ENCODE measurements at places on chromosomes 13 and 19.

- DNase-seq, result no peak
Measured at GRCh38 chr13:45104261-45104660, 16.0 kb upstream of the GTF2F2 start.

DNA sequence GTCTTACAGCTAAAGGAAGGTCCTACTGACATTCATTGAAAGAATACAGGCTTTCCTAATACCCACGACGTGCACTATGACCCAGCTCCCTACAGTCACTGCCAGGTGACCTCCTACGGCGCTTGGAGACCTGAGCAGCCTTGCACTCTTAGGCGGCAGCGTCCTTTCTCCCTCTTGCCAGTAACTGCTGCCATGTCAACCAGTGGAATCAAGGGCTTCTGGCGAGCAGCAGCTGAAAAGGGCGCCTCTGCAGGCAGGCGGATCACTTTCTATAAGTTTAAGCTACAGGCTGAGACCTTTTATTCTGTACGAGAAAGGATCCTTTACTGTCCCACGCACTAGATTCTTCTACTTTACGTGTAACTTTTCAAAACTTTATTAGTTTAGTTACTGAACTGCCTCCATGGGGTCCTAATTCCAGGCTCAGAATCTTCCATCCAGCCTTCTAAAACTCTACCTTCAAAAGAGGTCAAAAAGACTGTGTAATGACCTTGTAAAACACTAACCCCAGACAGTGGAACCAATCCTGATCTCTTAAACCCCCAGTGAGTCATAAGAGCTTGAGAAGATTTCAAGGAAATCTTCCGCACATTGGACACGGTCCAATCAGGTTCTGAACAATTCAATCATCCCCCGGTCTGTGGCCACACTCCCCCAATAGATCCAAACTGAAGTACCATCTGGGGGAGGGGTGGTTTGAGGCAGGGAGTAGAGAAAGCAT lies 1.9 kb downstream of the KCTD12 start:
- peak; percentile 19 for DNase-seq

DNA sequence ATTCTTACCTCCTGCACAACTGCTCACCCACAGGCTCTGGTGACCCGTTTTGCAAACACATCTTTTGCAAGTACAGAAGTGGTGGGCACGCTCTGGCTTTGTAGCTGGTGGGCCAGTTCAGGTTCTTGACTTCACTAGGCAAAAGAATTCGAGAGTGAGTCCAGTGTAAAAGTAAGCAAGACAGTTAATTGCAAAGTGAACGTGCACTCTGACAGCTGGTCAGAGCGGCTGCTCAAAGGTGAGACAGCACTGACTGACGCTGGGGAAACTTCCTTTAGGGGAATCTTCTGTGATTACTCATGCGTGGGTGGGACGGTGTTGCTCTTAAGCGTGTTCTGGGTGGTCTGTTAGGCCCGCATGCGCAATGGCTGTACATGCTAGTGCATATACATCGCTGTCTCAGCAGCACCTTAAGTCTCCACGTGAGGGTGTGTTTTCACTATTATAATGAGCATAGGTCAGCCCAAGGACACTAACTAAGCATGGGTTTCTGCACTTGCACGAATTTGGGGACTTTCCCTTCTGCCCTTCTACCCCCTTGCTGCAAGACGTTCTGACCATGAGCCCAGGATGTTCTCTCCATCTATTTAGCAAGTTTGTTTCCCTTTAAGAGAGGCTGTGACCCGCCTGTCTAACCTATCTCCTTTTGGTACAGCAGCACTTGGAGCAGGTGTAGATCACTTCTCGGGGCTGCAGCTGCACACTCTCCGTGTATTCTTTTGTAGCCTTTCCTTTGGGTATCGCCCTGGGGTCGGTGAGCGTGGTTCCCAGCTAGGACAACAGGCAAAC lies 30.2 kb upstream of the CD33 start:
- DNase-seq, result peak; percentile 20

GRCh38 chr19:34676697-34677385 lies at the start of gene SCGB2B2:
Gene SCGB2B2, minus strand, starts transcription at chr19:34677159. Its CDS starts 82,596 bp downstream, at chr19:34594563.
- no peak for DNase-seq

DNA sequence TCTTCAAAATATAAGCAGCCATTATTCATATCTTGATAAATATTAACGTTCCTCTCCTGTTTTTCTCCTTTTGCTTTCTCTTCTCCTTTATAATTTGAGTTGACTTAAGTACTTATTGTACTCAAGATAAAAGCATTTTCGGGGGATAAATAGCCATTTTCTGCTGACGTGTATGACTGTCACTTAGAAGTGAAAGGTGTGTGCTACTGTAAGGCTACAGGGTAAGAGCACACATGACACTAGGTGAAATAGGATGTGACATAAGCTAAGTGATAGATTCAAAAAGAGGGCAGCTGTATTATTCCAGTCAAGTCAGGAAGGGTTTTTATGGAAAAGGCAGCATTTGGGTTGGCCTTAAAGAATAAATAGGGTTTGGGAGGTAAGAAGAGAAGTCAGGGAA lies 128.5 kb downstream of the GPC6 start:
- DNase-seq, result no peak

DNA sequence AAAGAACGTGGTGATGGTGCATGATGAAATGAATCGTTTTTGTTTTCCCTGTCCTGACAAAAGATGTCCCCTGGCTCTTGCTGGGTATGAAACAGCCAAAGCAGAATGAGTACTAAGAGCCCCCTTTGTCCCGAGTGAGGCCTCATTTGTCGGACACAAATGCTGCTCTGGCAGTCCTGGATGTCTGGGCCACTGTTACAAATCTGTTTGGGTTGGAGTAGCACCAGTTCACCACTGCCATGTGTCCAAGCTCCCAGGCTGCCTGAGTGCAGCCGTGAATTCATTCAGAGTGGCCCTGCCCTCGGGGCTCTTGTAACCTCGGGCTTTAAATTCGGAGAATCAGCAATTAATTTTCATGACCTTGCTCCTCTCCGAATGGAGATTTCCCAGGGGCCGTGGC lies 182.4 kb downstream of the NUFIP1 start:
- no peak for DNase-seq

- DNase-seq, result peak; percentile 43
Measured at GRCh38 chr19:7509625-7510024, 6.3 kb upstream of the ZNF358 start.

DNA sequence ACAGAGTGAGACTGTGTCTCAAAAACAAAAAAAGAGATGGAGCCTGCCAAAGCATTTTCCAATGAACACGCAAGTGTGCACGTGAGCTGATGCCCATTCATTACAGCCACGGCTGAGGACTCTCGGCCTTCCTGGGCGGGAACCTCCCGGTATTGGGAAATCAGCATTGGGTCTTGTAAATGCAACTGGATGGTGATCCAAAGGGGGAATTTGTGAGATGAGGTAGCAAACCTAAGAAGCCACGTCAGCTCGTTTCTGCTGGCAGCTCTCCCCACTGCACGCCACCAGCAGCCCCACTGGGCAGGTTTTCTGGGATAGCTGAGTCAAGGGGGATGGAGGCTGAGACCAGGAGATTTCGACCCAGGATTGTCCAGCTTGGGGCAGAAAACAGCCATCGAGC lies 11.5 kb downstream of the C13orf46 start:
- no peak for DNase-seq

DNA sequence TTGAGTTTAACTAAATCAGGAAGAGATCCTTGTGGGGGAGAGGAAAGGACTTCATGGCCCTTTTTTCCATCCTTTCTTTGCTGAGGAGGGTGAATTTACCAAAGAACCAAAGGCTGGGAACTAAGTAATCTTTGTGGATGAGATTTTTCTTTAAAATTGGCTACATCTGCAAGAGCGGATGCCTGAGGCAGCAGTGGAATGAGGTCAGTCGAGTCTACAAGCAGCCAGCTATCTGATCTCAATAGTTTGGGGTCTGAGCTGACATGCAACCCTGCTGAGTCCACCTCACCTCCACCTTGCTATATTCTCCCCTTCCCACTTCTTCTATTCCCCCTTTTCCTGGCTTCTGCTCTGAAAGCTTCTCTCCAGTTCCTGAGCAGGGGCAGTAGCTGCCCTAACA lies 3.6 kb upstream of the DNAJC15 start:
- no peak for DNase-seq

DNA sequence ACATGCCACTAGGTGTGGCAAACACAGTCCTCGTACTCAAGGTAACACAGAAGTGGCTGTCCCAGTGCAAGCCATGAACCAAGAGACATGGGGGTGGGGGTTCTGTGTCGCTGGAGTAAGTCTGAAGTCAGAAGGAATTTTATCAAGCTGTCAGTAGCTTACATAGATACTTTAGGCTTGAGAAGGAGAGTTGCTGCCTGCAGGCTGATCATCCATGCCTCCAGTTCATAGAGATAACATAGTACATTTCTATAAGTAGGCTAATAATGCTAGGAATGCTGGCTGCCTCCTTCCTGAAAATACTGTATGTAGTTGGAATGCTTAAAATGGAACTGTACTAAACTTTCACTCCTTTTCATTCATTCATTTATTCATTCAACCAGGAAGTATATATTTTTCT lies 70.1 kb downstream of the CAB39L start:
- peak; percentile 34 for DNase-seq

DNA sequence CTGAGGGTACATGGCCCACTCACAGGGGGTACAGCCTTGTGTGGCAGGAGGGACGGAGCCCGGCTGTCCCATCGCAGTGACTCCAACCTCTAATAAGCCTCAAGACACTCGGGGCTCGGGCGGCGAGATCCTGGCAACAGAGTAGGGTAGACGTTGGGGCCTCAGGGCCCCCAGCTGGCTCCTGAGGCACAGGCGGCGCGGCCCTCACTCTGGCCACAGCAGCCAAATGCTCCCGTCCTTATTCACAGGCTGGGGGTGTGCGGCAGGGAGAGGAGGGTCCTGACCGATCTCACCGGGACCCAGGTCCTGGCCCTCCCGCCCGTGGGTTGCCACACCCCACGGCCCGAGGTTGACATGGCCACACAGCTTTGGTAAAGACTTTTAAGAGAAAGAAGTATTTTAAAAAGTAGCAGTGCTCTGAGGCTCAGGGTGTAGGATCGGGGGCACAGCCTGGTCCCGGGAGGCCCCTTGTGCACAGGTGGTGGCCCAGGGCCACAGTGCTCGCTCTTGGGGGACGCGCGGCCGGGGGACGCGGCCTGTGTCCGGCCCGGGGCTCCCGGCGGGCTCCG lies 7.6 kb downstream of the SLC39A3 start:
- no peak for DNase-seq

GRCh38 chr13:27007166-27007565 lies 164.4 kb downstream of the USP12 start:
- DNase-seq, result no peak

DNA sequence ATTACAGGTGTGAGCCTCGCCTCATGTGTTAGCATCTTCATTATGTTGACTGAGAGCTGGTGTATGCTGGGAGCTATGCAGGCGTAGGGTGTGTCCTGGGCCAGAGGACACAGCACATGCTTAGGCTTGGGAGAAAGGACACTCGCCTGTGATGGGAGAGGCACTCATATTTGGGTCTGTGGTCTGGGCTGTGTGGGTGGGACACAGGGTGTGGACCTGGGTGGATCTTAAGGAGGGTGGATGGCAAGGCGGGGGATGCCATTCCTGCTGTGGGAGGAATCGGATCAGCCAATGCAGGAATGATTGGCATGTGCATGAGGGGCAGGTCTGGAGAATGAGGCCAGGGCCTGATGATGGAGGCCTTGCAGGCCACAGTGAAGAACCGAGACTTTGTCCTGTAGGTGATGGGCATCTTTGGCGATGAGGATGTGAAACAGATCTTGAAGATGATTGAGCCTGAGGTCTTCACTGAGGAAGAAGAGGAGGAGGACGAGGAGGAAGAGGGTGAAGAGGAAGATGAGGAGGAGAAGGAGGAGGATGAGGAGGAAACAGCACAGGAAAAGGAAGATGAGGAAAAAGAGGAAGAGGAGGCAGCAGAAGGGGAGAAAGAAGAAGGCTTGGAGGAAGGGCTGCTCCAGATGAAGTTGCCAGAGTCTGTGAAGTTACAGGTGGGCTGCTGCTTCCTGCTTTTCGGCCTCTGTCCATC lies 55.4 kb downstream of the RYR1 start:
- DNase-seq, result no peak

DNA sequence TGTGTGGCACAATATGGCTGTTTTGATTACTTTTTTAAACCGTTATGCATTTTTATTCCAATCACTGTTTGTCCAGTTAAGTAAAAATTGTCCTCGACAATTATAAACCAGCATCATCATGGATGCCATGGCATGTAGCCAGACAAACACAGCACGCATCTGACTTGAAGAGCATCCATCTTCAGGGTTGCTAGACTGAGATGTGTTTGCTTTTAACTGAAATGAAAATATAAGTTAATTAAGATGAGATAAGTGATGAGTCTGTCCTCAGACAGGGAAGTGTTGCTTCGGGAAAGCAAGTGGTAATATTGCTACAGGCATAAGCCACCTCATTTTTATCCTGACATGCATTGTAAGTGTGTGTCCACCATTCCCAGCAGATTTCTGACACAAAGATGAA lies 92.8 kb upstream of the TPP2 start:
- DNase-seq, result no peak

DNA sequence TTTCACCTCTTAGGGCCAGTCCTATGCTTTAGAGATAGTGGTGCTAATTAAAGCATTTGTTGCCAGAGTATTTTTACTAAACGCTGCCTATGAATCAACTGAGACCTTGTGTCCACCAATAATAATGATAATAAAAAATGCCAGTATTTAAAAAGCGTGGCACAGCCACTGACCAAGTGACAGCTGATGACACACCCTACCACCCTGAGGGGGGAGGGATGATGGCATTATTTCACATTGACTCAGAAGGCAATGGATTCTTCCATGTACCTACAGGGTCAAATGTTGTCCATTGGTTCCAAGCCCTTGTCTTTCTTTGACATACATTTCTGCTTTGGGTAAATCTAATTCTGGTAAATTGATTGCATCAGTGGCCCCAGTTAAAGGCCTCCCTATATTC lies 384.4 kb downstream of the DLEU7 start:
- DNase-seq, result no peak

- no peak for DNase-seq
Measured at GRCh38 chr13:100521851-100522617, 66.6 kb downstream of the GGACT start.

DNA sequence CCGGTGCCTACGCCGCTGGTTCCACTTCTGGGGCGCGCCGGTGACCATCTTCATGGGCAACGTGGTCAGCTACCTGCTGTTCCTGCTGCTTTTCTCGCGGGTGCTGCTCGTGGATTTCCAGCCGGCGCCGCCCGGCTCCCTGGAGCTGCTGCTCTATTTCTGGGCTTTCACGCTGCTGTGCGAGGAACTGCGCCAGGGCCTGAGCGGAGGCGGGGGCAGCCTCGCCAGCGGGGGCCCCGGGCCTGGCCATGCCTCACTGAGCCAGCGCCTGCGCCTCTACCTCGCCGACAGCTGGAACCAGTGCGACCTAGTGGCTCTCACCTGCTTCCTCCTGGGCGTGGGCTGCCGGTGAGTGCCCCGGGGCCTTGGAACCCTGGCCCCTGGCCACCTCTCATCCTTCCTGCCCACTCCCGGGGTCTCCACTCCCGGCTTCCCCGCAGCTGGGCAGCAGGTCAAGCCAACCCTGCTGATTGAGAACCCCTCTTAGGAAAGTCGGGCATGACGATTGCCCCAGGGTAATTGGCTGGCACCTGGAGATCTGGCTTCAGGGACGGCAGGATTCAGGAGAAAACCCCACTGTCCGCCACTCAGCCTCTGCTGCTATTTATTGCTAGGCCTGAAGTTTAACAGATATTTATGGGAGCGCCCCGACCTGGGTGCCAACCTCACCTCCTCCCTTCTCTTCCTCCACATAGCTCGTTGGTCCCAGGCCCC lies 39.1 kb downstream of the TRPM4 start:
- no peak for DNase-seq

GRCh38 chr13:41512441-41512840 lies 55.1 kb downstream of the RGCC start:
- DNase-seq, result no peak
